ENCODE measurements at places on chromosomes 12 and 14.

GRCh38 chr14:32657081-32657480 lies 281.6 kb upstream of the NPAS3 start:
- DNase-seq: peak; percentile 75

DNA sequence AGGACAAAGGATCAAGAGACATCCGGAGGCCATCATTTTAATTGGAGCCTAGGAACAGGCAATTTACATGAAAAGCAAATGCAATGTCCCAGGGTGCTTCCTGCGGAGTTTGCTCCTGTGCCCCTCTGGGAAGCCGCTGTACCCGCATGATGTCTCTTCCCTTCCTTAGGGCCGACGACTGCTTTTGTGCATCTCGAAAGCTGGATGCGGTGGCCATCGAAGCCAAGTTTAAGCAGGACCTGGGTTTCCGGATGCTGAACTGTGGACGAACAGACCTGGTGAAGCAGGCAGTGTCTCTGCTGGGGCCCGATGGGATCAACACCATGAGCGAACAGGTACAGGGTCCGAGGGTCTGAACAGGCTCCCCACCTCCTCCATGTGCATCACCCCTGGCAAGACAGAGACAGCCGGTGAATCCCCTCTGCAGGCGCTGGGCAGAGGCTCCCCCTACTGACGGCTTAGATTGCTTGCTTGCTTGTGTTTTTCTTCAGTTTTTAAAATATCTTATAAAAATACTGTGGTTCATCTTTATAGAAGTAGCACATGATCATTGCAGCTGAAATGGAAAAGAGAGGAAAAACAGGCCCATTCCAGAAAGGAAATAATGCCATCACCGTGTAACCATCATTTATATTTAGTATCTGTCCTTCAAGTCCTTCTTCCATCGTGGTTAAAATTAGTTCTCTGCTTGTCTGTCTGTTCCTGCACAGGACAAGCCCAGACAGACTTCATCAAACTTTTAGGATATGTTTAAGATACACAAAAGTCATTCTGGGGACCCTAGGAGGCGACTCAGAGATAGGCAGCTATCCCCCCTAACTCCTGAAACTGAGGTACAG lies 75.4 kb upstream of the PWP1 start:
- DNase-seq: peak; percentile 15

DNA sequence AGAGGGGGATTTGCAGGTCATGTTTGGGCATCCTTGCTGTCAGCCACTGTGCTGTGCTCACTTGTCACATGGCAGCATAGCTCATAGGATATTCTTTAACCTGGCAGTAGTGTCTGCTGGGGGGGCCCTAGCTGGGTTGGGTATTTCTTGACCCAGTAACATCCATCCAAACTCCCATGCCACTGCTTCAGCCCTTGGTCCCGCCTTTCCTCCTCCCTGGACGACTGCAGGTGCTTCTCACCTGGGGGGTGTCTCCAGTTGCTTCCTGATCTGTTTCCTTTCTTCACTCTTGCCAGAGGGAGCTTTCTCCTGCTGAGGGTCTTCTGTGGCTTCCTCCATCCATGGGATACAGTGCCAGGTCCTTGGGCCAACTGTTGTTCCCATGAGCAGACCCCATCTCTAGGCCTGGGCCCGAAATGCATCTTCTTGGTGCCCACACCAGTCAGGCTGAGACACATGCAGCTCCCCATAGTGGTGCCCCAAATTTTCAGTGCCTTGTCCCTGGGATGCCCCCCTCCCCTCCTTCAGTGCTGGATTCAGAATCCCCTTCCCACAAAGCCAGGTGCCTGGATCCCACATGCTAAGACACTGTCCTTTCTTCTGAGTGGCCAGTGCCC lies 20.5 kb downstream of the C14orf132 start:
- DNase-seq: no peak

GRCh38 chr12:1533602-1534304 lies 60.6 kb downstream of the FBXL14 start:
- DNase-seq: no peak

- DNase-seq: no peak
Measured at GRCh38 chr14:103134405-103134804, 11.1 kb downstream of the TNFAIP2 start.

- DNase-seq: no peak
Measured at GRCh38 chr14:105014032-105014431, 6.9 kb downstream of the CDCA4 start.

- DNase-seq: no peak
Measured at GRCh38 chr14:68775614-68776126, 17.2 kb downstream of the ZFP36L1 start.

Measured in skeletal muscle cell (primary cell).